ENCODE measurements at places on chromosomes 5 and 9. TPM values are rescaled to one million over a fixed set of nuclear protein-coding genes. Genes with fewer than 3 reads are reported as not detected.
A peak's percentile ranks its signal among the peaks of the same experiment; 100 is the strongest.

PCBD2 gene
- total RNA-seq, result 15.0 TPM

GRCh38 chr9:135000647-135001245 lies 83.0 kb upstream of the FCN1 start:
- DNase-seq, result no peak
- no peaks in the 10 kb centered on the region for H3K27me3 ChIP-seq
- no peak overlapping the region for H3K27ac ChIP-seq
- H3K4me1 ChIP-seq, result no peaks in the 10 kb centered on the region
- H3K36me3 ChIP-seq, result no peaks in the 10 kb centered on the region
- H3K4me3 ChIP-seq, result no peak overlapping the region

- no peak overlapping the region for H3K4me3 ChIP-seq
- H3K36me3 ChIP-seq, result no peaks in the 10 kb centered on the region
- peaks cover 10% of the 10 kb centered on the region for H3K4me1 ChIP-seq
- H3K27me3 ChIP-seq, result no peaks in the 10 kb centered on the region
- H3K27ac ChIP-seq, result no peak overlapping the region
Observed at GRCh38 chr5:133818869-133819600, 149.4 kb downstream of the C5orf15 start.

KIF4B gene
- 0.06 TPM for total RNA-seq

SNX30 gene
- 12.3 TPM for total RNA-seq

DNA sequence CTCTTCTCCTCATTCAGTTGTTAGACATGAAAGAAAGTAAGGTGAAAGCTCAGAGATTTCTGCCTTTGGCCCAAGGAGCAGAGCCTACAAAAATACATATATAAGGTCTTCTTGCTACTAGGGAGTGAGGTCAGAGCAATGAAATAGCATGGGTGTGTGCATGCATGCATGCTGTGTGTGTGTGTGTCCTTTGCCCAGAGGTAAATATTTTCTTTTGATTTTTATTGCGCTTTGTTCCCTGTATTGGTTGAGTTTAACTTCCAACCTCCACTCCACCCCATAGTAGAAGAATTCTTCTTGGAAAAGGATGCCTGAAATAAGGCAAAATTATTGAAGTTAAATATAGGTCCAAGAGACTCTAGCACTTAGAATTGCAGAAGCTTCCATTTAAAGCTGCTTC lies 248.0 kb upstream of the PTGER4 start:
- H3K27me3 ChIP-seq, result no peaks in the 10 kb centered on the region
- H3K4me1 ChIP-seq, result peaks cover 10% of the 10 kb centered on the region
- no peak overlapping the region for H3K4me3 ChIP-seq
- H3K27ac ChIP-seq, result no peak overlapping the region

DNA sequence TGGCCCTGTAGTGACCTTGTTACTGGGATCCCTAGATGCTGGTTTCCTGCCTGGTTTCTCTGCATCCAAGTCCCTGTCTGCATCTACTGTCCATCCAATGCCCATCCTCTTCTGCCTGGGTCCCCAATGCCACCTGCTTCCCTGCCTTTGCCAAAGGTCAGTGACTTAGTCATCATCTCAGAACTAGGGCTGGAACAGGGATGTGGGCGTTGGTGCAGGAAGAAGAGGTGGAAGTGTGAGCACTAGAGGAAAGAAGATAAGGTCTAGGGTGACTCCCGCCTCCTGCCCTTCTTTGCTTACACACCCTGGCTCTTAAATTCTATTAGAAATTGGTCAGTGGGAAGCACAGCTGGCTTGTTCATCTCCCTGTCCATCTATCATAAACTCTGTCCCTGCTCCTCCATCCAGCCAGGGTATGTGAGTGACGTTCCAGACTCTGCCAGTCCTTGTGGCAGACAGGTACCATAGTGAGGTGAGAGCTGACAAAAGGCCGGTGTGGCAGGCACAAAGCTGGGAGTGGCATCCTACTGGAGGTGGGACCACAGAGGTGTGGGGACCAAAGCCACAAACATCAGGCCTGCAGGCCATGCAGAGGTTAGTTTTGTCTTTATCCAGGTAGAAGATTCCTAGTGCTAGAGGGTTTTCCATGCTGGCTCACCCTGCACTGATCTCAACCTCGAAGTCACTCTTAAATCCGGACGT lies 9.2 kb downstream of the PTPN3 start:
- no peaks in the 10 kb centered on the region for H3K4me1 ChIP-seq
- no peak for DNase-seq
- no peak overlapping the region for H3K4me3 ChIP-seq
- no peaks in the 10 kb centered on the region for H3K36me3 ChIP-seq

- no peaks in the 10 kb centered on the region for H3K36me3 ChIP-seq
- no peak for DNase-seq
- peaks cover 16% of the 10 kb centered on the region for H3K27me3 ChIP-seq
- no peaks in the 10 kb centered on the region for H3K4me1 ChIP-seq
Observed at GRCh38 chr5:180960209-180960608, 28.4 kb upstream of the BTNL3 start.

DNA sequence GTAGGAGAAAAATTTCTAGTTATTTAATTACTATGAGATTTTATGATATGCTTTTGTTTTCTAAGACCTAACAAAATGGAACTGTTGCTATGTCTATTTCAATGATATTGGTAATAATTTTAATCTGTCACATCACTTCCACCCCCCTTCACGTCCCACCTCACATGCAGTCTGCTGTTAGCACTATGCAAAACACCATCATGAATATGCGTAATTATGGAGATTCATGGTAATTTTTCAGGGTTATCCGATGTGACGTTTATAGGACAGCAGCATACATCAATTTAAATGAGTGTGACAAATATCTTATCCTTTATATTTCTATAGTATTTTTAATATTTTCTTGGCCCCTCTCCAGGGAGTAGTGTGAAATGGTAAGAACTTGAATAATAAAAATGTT lies 283.8 kb upstream of the TMEM161B start:
- H3K27ac ChIP-seq, result no peak overlapping the region
- no peaks in the 10 kb centered on the region for H3K36me3 ChIP-seq

DNA sequence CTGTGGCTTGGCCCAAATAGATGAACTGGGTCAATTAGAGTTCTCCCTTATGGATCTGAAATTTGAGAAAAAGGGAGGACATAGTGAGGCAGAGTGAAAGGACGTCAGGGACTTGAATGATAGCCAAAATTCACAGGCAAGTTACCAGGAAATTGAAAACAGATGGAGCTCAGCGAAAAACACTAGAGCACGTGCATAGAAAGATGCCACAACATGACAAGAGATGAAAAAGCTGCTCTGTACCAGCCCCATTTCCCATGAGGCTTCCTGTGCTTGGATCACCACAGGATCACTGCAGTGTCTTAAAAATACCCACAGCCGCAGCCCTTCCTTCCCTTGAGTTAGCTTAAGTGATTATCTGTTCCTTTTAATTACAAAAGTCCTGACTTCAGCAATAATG lies 39.0 kb upstream of the HOMER1 start:
- no peak overlapping the region for H3K27ac ChIP-seq
- no peak for DNase-seq
- no peaks in the 10 kb centered on the region for H3K27me3 ChIP-seq
- H3K36me3 ChIP-seq, result no peaks in the 10 kb centered on the region
- H3K4me1 ChIP-seq, result no peaks in the 10 kb centered on the region
- no peak overlapping the region for H3K4me3 ChIP-seq

DNA sequence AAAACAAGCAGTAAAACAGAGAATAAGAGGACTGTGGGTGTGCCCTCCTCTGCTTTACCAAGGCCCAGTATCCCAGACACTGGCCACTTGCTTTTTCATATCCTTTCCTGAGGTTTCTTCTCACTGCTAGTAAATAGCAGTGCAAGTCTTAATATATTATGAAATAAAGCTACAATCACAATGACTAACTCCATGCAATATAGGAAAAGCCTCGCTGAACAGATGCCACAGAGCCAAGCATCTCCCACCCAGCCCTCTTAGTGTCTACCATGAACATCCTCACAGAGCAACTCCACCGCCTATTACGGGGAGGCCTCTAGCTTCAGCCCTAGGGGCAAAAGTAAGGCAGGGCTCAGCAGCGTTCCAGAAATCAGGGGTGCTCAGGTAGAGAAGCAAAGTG lies 130.7 kb upstream of the LHFPL2 start:
- DNase-seq, result no peak
- H3K4me3 ChIP-seq, result no peak overlapping the region
- no peaks in the 10 kb centered on the region for H3K4me1 ChIP-seq
- no peaks in the 10 kb centered on the region for H3K27me3 ChIP-seq
- no peak overlapping the region for H3K27ac ChIP-seq

DNA sequence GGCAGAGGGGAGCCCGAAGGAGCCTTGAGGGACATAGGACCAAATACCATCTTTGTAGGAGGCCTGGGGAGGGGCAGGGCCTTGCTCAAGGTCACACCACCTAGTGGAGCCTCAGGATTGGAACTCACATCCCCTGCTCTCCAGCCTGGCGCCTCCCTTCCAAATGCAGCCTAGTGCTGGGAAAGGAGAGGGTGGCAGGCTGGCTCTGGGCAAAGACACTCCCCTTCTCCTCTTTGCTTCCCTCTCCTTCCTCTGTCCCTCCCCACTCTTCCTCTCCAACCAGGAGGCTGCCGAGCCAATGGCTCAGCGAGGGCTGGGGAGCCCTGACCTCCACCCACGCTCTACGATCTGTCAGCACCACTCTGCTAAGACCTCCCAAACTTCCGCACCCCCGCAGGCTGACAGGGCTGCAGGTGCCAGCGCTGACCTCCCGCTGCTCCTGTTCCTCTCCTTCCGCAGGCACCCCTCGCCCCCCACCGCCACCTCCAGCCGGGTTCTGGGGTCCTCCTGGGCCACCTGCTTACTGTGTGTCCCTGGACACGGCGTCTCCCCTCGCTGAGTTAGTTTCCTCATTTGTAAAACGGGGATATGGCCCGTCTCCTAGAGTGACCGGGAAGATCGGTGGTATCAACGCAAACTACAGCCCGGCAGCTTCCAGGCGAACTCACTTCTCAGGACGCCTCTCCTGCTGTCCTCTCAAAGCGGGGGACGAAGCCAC lies 52.9 kb downstream of the C9orf50 start:
- H3K4me1 ChIP-seq, result peaks cover 45% of the 10 kb centered on the region
- no peaks in the 10 kb centered on the region for H3K36me3 ChIP-seq
- H3K4me3 ChIP-seq, result peak overlapping the region; percentile 71

Measured in adrenal gland (tissue), 19 donors.